Stimulated activated CD8-positive, alpha-beta memory T cell treated with anti-CD3 and anti-CD28 coated beads, Interleukin-4, amount 100 ng/mL, for 1 hour (primary cell): ENCODE measurements at places on chromosomes 16 and 17.

- DNase-seq = no peak
Measured at GRCh38 chr17:59361386-59361785, 29.9 kb downstream of the YPEL2 start.

- DNase-seq = no peak
Measured at GRCh38 chr17:30093463-30094147, 23.0 kb upstream of the NSRP1 start.

DNA sequence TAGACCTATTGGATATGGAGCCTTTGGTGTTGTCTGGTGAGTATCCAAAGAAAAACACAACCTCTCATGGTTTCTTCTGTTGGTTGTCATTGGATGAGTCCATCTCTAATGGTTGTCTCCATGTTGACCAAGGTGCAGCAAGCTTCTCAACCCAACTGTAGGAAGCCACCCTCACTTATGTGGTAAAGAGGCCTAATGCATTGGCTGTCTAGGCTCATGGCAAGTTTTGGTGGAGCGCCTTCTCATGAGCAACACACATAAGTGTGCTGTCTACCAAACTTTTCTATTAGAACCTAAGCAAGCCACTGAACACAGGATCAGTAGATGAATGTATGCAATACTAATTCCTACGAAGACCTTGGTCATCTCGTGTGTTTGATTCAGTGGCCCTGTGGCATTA, 819 bp downstream of the NLK start:
- DNase-seq = no peak

DNA sequence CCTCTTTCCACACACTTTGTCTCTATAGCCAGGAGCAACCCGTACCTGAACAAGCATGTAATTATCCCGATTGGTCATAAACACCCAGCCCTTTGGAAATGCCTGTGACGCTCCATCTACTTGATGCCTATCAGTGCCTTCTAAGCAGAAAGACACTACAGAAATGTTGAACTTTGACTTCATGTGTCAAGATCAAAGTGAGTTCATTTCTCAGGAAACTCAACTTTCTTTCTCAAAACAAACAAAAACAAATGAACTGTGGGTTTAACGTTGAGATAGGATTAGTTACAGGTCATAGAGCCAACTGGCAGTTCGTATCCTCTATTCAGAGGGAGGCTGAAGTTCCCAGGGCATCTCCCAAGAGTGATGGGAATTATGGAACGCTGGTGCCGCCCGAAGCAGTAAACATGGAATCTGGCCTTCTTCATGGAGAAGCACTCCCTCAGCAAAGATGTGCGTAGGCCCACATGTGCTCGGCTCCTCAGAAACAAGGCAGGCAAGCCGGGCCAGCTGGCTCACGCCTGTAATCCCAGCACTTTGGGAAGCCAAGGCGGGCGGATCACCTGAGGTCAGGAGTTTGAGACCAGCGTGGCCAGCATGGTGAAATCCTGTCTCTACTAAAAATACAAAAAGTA, 9.5 kb downstream of the SLC6A4 start:
- no peak for DNase-seq

DNA sequence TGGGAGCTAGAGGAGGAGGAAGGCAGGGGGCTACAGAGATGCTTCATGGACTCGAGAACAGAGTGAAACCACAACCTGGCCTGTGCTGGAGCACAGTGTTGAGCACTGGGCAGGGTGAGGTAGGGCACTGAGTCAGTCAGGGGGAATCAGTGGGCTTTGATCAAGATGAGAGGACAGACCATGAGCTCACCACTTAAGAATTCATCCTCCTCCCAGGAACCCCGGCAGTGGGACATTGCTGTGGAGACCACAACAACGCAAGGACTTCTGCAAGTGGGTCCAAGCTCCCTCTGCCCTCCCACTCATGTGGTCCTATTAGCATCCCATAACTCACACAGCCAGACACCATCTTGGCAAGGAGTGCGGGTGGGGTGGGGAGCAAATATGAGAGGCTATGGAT, 1.7 kb upstream of the CES5A start:
- DNase-seq = no peak

GRCh38 chr17:47714773-47715396, 18.2 kb upstream of the TBX21 start:
- DNase-seq = no peak

DNA sequence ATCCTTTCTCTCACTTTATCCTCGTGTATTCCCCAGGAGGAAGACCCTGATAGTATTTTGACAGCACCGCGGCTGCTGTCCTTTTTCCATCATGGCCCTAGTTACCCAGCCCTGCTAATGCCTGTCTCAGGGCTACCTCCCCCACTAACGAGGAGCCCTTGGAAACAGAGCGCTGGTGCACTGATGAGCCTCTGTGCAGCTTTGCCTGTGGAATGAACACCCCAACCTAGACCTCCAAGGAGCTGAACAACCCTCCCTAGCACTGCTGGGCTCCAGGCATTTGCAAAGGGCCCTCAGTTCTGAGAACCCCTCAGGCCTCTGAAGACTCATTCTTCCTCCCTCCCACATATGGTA, 23.3 kb upstream of the CCL1 start:
- no peak for DNase-seq

DNA sequence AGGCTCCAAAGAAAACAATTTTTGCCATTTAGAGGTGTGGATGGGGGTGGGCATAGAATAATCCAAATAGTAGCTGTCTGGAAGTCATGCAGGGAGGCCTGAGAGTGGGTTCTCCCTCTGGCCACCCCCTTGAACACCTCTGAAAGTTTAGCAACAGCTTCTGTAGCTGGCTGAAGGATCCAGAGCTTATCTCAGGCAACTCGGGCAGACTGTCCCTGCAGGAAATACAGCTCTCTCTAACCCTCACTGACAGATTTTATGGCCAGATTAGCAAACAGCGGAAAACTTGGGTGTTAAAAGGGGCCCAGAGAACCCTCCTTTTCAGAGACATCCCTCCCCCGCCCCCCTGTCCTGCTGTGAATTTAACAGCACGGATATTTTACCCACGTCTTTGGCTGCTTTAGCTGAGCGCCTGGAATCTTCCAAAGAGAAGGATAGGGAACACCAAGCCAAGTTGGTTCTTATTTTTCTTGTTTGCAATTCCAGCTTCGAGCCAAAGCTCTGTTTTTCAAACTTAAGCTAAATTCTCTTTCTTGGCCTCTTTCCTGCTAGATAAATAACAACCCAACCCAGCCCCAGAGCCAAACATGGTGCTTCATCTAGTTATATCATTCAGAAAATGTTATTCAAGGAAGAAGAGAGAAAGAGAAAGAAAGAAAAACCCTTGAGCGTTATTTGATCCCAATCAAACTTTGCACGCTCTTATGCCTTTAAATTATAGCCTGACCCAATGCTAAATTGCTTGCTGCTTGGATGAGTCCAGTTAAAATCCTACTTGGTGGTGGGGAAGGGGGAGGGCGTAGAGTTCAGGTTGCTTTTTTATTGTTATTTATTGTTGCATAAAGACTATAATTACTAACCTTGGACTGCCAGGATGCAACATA, 2.3 kb upstream of the HOXB2 start:
- no peak for DNase-seq

GRCh38 chr17:82177761-82178498, 34.7 kb downstream of the CCDC57 start:
- DNase-seq = no peak

GRCh38 chr17:78996781-78997201, 12.8 kb downstream of the CANT1 start:
- DNase-seq = no peak

DNA sequence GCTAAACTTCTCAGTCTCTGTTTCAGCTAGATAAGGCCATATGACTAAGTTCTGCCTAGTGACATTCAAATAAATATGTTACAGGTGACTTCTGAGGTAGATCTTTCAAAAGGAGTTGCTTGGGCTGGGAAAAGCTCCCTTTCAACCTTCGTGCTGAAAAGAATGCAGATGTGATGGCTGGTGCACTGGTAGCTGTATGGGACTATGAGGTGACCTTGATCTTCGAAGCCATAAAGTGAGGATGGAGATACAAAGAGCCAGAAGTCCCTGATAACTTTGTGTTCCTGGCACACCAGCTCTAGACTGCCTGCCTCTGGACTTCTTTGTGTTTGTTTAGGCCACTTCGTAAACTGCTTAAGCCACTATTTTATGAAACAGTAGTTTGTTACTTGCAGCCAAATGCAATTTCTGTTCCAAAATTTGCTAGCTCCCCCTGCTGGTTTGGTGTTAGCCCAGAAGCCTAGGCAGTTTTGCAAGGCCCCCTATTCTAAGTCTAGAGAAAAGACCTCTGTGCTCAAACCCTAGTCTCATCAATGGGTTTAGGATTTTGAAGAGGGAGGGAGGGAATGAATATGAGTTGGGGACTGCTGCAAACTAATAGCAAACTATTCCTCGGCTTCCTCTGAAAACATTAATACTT, 23.3 kb upstream of the ERCC4 start:
- DNase-seq = no peak
